ENCODE measurements at places on chromosomes 3 and 15.

DNA sequence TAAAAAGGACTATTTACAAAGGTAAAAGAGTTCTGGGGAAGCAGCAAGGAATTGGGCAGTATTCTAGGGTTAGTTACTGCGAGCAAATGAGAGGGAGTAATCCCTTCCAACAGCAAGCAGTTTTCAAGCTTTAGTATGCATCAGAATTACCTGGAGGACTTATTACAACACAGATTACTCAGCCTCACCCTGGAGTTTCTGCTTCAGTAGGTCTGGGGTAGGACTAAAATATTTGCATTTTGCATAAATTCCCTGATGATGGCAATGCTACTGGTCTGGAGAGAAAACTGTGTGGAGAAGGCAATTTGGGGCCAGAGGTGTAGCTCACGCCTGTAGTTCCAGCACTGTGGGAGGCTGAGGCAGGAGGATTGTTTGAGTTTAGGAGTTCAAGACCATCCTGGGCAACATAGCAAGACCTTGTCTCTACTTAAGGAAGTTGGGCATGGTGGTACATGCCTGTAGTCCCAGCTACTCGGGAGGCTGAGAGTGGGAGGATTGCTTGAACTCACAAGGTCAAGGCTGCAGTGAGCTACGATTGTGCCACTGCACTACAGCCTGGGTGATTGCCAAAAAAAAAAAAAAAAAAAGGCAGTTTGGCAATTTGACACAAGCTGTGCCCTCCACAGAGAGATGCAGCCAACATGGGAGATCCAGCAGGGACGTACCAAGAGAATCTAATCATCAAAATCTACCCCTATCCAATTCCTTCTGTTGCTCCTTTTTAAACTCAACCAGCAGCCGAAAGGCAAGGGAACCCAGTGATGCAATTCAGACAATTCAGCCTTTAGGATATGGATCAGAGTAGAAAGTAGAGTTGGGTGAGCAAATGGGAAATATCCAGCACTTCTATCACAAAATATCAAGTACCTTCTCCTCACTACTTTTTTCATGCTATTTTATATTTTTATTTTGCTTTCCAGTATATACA is 27.1 kb upstream of the AP4E1 start:
- peak; percentile 36 for DNase-seq

DNA sequence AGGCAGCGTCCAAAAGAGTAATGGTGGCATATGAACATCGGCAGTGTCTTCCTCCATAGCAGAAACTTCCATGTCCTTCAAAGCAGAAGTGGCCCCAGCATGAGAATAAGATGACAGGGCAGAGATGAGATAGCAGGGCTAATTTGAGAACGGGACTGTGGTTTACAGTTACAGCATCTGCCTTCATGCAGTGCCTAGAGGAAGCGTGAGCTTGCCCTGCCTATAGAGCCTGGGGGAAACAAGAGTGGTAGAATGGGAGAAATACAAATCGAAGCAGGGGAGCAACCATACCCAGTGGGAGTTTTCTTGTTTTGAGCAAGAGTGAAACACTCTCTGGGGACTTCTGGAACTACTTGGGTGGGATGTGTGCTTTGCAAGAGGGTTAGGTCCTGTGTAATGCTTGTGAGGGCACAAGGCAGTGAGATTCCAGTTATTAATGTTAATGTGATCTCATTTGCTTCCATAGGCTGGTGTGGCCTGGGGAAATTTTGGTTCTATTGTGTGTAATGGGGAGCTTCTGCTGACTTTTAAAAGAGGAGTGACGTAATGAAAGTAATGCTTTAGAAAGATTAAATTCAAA is 616.9 kb downstream of the ZIC1 start:
- DNase-seq: no peak

DNA sequence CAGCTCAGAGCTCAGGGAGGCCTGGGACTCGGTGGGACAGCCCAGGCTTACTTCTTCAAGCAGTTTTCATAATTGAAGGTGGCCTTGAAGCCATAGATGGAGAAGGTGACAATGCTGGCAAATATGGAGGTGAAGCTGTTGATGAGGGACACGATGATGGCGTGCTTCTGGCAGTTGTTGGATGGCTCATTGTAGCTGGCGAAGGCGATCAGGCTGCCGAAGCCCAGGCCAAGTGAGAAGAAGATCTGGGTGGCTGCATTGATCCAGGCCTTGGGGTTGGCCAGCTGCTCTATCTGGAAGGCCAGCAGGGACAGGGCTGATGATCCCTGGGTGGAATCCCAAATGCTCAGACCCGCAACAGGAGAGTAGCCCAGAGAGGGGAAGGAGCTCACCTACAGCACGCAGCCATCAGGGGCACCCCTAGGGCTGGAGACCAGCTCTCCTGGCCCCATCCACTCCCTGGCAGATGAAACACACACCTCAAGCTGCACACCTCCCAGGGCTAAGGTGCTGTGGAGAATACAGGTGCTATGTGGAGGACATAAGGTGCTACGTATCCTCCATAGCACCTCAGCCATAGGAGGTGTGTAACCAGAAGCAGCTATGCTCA is 25.1 kb downstream of the SLC6A20 start:
- no peak for DNase-seq

GRCh38 chr3:59766200-59766872 is 716.5 kb upstream of the CFAP20DC start:
- DNase-seq: no peak
